ENCODE measurements at places on chromosomes 2 and 18.

GRCh38 chr2:56008661-56009431, 85.3 kb upstream of the EFEMP1 start:
- peaks cover 15% of the 10 kb centered on the region for H3K4me1 ChIP-seq
- no peaks in the 10 kb centered on the region for H3K27me3 ChIP-seq
- no peaks in the 10 kb centered on the region for H3K36me3 ChIP-seq
- no peak overlapping the region for H3K4me3 ChIP-seq

GRCh38 chr18:6606411-6607085, 123.0 kb upstream of the ARHGAP28 start:
- DNase-seq = no peak
- no peaks in the 10 kb centered on the region for H3K27me3 ChIP-seq
- H3K4me3 ChIP-seq = no peak overlapping the region
- no peaks in the 10 kb centered on the region for H3K4me1 ChIP-seq

- no peaks in the 10 kb centered on the region for H3K27me3 ChIP-seq
- no peak for DNase-seq
- H3K36me3 ChIP-seq = no peaks in the 10 kb centered on the region
- no peak overlapping the region for H3K27ac ChIP-seq
Observed at GRCh38 chr2:100383306-100383705, 34.2 kb downstream of the CHST10 start.

DNA sequence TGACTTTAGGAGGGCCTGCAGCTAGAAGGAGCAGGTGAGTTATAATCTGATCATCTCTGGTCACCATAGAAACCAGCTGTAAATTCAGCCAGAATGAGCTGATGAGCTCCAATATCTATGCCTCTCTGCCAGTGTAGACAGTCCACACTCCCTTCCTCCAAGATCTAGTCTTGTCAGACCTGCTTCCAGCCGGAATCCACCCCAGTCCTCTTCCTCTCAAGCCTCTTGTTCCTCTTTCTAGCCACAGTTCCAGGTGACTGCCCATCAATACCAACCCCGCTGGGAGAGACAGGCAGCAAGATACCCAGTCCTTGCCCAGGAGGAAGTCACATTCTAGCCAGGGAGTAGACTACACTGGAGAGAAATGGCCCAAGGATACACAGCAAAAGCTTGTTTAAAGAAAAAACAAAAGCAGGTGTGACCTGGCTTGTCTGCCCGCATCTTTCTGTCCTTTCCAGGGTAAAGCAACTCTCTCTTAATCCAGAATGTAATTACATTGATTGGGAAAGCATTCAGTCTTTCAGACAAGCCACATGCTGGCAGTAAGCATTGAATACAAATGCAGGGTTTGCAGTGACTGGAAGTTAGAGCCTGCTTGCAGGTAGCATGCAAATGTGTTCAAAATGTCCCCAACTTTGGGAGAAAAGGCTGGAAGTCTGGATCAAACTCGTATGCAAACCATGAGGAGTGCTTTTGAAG, 9.0 kb upstream of the SLC35F6 start:
- H3K27me3 ChIP-seq = no peaks in the 10 kb centered on the region
- H3K36me3 ChIP-seq = no peaks in the 10 kb centered on the region
- H3K4me3 ChIP-seq = no peak overlapping the region
- DNase-seq = no peak

DNA sequence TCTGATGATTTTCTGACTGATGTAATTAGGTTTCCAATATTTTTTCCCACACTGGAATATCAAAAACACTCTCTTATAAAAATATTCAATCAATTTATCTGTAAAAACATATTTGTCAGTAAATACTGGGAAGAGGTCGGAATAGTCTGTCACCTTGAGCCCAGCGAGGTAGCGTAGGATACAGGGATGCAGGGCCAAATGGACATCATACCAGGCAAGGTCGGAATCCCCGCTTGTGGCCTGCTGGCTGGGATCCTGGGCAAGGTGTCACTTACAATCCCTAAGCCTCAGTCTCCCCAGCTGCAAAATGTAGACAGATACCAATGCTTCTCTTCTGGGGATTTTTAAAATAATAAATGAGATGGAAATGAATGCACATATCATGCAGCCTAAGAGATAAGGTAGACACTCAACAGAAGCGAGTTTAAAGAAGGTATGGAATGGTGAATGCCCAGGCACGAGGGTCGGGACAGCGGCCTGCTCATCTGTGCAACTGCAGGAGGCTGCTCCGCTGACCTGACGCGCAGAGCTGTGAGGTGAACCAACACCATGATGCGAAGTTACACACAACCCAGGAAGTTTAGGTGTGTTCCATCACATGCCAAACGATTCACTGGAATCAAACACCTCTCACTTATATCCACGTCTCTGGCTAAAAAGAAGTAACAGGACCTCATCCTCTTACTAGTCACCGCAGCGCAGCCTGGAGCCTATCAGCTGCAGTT, 98.2 kb downstream of the EIPR1 start:
- H3K36me3 ChIP-seq = no peaks in the 10 kb centered on the region
- no peak for DNase-seq
- no peak overlapping the region for H3K27ac ChIP-seq
- H3K27me3 ChIP-seq = no peaks in the 10 kb centered on the region
- H3K4me1 ChIP-seq = no peaks in the 10 kb centered on the region
- H3K4me3 ChIP-seq = no peak overlapping the region
